ENCODE measurements at places on chromosomes 3 and 15.

- no peak for DNase-seq
Measured at GRCh38 chr3:21508246-21508645, 242.8 kb downstream of the ZNF385D start.

- DNase-seq: no peak
Measured at GRCh38 chr3:48238531-48239085, 2.3 kb upstream of the ZNF589 start.

DNA sequence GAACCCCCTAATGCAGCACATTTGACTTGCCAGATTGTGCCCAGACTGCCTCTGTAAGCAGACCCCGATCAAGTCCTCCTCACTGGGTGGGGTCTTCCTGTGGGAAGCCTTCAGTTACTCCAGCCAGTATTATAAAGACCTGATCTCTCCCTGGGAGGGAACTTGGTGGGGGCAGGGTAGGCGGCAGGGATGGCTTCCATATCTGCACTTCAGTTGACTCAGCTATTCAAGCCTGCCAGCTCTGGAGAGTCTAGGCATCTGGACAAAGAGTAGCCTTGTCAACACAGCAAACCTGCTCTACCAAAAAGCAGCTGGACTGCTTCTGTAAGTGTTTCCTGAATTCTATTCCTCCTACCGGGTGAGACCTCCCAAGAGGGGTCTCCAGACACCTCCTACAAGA, 21.0 kb upstream of the SLC25A38 start:
- DNase-seq: no peak

DNA sequence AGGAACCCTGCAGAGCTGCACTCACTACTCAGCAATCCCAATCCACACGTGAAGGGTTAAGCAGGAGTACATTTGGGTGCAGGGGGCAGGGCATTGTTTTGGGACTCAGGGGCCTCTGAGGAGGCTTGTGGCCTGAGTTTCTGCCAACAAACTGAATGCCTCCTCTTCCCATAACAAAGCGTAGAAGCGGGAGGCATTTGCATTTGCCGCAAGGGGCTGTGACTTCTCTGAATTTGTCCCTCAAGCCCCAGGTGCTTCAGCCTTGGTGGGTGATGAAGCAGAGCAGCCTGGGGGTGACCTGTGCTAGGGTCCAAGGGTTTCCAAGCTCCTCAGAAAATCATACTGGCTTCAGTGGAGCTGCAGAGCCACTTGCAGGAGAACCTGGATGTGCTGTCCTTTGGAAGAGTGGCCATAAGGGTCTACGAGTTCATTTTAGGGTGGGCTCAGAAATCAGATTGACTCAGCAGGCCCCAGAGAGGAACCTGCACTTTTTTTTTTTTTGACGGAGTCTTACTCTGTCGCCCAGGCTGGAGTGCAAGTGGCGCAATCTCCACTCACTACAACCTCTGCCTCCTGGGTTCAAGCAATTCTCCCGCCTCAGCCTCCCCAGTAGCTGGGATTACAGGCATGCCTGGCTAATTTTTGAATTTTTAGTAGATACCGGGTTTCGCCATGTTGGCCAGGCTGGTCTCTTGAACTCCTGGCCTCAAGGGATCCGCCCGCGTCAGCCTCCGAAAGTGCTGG, 1.4 kb upstream of the RPSA start:
- DNase-seq: no peak

DNA sequence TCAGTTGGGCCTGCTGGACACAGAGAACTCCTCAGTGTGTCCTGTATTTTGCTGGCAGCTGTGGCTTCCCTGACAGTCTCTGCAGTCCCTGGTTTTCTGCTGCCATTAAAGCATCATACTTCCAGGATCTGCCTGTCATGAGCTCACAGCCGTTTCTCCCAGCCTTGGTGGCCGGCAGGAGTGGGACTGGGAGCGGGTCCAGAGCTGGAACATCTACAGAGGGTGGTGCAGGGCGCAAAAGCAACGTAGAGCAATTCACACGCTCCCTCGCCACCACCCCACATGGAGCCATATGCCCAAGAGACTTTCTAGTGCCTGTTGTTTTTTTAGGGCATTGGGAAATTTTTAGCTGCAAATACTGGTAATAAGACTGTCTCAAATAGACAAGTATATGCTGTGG, 33.6 kb downstream of the ABTB1 start:
- no peak for DNase-seq

DNA sequence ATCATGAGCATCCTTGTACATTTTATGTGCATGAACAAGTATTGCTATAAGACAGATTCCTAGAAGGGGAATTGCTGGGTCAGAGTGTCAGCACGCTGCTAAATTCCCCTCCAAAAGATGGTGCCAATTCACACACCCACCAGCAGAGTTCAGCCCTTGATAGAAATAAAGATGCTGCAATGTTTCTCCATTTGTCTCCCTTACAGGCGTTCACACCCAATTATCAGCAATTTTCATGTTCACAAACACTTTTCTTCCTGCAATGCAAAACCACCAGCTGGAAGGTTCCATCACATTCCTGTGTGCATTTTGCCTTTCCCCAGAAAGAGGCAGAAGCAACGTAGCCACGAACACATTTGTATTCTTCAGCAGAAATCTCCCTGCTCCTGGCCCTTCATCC, 3.3 kb upstream of the TAMM41 start:
- DNase-seq: no peak

DNA sequence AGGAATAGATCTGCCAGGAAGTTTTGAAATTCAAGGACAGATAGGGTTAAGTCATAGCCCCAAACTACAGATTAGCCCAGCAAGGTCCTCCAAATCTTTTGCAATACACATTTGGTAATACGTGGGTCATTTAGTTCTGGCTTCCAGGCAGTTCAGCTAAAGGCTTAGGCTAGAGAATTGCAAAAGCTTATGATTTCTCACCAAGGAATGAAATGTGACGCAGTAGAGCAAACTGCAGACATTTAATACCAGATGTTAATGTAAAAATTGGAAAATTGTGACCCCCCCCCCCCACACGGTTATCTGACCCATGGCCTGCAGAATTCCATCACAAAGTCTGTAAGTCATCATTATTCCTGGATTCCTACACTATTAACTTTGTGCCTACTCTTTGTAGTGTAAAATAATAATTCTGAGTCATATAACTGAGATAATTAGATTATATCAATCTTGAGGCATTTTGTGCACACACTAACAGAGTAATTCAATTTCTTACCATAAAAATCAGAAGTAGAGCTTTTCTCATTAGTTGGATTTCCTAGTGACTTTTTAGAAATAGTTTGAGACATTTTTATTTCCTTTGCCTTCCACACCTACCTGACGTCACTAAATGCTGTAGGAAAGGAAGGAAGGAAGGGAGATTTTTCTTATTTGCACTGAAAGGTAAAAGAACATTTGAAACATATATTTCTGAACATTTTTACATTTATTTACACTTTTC, 235.2 kb downstream of the DTWD1 start:
- no peak for DNase-seq

DNA sequence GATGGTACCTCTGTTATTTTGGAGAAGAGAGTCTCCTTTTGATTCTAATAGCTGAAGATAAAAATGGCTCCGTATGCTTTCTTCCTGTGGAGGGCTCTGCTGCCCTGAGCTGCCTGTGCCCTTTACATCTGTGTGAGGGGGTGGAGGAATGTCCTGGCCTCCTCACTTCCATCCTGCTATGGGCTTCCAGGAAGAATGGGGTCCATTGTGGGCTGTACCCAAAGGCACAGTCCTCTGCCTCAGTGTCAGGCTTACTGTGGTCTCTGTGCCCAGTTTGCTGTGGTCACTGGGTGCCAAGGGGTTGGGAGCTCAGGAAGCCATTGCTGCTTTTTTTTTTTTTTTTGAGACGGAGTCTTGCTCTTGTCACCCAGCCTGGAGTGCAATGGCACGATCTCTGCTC, 14.4 kb downstream of the DAG1 start:
- no peak for DNase-seq

- no peak for DNase-seq
Measured at GRCh38 chr3:133380481-133381225, 19.2 kb upstream of the BFSP2 start.

- no peak for DNase-seq
Measured at GRCh38 chr15:58380280-58380945, 51.4 kb upstream of the LIPC start.

GRCh38 chr3:190401963-190402362, 14.0 kb downstream of the CLDN16 start:
- no peak for DNase-seq

- peak; percentile 80 for DNase-seq
Measured at GRCh38 chr3:52056521-52056967, at the start of gene DUSP7. DUSP7 (minus strand) TSS chr3:52056571; CDS start chr3:52056366, 205 bp downstream.

DNA sequence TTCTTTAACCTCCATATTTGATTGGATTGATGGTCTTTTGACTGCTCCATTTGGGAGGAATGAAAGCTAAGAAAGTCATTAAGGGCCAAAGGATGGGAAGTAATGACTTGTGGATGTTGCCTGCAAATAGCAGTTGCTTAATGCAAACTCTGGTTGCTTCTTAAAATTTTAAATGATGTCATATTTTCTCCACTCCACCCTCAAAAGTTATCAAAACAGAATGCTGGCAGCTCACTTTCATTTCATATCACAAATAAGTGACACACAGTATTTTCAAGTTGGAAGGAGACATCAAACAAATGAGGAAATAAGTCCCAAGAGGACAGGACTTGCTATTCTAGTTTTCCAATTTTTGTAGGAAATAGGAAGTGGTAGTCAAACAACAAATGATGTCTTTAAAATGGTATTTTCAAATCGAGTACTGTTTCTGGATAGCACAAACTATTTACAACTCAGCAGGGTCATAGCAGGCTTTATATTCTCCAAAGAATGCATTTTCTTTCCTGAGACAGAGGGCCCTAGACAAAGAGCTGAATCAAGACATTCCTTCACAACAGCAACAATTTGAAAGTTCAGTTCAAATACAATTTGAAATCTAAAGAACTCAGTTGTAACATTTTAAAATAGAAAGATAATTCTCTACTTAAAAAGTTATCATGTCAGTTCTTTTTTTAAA, 165.1 kb upstream of the UBE2E1 start:
- no peak for DNase-seq

DNA sequence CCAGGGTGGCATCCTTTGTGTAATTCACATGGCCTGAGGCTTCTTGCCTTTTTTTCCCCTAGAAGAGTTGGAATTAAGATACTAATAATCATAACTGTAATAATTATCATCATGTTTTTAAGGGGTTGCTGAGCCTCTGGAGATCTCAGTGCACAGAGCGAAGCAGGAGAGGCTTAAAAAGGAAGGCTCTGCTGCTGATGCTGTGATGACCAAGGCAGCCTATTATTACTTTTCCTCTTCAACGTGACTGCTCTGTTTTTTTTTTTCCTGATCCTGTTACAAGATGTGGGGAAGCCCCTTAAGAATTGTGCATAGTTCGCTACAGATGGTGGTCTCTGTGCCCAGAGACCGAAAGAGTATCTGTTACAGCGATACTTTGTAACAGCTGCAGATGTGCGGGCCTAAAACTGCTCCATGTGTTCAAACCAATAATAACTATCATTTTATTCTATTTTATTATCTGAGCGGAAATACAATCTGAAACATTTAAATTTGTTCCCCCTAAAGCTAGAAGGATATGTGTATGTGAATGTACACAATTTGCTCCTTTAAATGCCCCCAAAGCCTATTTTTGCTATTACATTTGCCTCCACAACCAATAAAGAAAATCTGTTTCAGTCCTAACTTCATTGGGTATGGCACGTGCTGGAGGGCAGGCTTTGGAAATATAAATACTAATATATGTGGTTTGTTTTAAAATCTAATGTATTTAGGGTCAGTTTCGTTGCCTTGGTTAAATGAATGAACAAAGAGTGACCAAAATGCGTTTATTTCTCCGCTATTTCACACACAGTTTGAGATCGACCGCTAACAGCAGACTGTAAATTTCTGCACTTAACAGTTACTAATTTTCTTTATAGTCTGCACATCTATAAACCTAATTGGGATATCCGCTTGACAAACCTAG, 4.6 kb downstream of the SHOX2 start:
- no peak for DNase-seq

GRCh38 chr15:100383302-100384107, 41.7 kb upstream of the ADAMTS17 start:
- DNase-seq: no peak

DNA sequence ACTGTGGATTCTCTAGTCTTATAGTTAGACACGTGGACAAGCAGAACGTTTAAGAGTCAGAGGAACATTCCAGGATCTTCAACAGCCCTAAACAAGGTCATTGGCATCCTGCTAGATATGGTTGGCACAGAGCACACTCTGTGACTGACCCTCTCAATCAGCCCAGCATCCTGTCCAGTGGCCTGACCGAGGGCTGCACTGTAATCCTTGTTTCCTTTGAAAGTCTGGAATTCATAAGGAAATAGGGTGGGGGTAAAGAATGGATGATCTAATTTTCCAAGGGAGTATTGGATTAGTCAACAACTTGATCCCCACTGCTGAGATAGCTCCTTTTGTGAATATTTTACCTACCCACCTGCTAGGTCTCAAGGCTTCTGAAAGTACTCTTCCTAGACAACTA, 94.5 kb upstream of the DLG1 start:
- no peak for DNase-seq

- no peak for DNase-seq
Measured at GRCh38 chr3:5498981-5499380, 311.5 kb downstream of the EDEM1 start.

- no peak for DNase-seq
Measured at GRCh38 chr3:178352326-178353005, 183.8 kb upstream of the KCNMB2 start.

GRCh38 chr3:135811651-135812050, 153.9 kb upstream of the PPP2R3A start:
- no peak for DNase-seq

DNA sequence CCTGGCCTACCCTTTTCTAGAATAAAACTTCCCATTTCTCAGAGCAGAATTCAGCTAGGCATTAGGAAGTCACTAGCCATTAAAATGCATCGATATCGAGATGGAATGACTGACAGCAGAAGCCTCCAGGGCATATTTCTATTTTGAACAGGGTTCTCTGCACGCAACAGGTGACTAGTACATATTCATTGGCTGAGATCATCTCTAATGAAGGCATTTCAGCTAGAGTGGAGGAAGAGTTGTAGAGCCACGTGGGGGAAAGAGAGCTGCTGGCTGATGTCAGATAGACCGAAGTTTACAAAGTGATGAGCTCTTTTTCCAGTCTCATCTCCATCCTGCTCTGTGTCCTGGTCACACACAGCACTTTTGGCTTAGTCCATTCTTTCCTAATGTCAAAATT, 7.5 kb downstream of the TMEM40 start:
- no peak for DNase-seq

GRCh38 chr3:101270149-101270548, 50.2 kb downstream of the IMPG2 start:
- DNase-seq: no peak

DNA sequence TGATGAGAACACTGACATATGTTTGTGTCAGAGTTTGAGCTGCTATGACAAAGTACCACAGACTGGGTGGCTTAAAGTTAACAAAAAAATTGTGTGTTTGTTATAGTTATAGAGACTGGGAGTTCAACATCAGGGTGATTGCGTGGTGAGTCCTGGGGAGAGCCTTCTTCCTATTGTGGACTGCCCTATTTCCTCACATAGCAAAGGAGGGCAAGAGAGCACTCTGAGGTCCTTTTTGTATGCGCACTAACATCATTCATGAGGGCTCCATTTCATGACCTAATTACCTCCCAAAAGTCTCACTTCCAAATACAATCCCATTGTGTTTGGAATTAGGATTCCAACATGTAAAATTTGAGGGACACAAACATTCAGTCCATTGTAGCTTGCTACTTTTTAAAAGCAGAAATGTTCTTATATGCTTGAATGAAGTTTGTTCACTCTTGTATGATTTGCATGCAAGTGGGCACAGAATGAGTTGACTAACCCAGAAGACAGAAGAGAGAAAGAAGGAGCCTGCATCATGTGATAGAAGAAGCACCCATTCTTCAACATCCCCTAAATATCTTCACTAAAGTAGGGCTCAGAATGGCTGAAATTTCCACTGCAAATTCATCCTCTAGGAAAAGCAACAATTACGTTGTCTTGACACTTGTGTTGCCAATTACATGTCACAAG, 18.9 kb upstream of the ALCAM start:
- no peak for DNase-seq
